ENCODE measurements at places on chromosomes 2 and 18.
A peak's percentile ranks its signal among the peaks of the same experiment; 100 is the strongest.

GRCh38 chr2:201353116-201353515 is 4.0 kb downstream of the FLACC1 start:
- DNase-seq: no peak

DNA sequence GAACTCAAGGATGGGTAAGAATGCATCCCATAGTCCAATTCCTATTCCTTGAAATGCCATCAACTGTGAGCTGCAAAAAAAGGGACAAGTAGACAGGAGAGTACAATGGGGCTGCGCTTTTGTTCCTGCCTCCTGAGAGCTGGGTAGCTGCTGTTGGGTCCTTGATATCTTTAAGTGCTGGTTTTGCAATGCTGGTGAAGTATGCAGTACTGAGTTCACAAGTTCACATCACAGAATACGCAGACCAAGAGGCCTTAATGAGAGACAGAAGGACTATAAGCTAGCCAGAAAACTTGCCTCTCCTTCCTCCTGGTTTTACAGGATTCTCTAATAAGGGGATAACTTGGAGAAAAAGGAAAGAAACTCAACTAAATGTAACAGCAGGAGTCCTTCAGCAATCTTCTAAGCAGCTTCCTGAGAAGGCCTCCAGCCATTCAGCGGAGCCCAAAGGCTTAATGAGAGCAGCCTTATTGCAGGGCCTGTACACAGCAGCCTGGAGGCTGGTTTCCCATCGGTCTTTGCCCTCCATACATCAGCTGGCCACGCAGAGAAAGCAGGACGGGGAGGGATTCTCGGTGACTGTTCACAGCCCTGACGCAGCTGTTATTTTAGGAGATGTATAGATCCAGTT is 293.1 kb downstream of the CDCA7 start:
- no peak for DNase-seq

DNA sequence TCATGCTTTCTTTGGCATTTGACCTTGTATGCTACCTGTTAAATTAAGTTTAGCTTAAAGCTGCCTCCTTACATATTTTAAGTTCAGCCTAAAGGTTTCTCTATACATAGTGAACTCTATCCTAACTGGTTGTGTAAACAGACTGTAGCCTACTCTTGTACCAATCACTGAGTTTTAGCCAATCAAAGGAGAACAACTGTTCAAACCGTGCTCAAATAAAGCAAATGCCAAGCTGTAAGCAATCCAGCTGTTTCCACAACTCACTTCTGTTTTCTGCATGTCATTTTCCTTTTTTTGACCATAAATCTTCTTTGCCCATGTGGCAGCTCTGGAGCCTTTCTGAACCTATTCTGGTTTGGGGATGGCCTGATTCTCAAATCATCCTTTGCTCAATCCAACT is 1603.8 kb upstream of the ACVR2A start:
- no peak for DNase-seq

DNA sequence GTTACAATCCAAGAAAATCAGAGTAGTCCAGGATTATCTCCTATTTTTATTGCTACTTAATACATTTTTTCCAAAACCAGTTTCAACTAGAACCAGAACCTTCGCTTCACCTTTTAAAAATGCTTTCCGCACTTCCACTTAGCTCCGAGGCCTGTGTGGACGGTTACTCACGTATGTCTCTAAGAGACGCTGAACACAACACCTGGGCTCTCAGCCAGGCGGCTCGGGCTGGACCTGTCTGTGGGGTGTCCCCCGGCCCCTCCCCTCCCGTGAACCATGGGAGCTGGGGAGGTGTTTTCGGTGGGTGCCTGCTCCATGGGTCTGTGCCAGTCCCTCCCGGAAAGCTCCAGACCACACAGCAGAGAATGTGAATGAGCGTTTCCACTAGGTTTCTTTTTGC is 223.8 kb downstream of the GLI2 start:
- DNase-seq: no peak

GRCh38 chr2:47592381-47592780 is 189.4 kb downstream of the MSH2 start:
- no peak for DNase-seq

GRCh38 chr18:54255141-54255540 is 14.2 kb upstream of the POLI start:
- no peak for DNase-seq

- DNase-seq: no peak
These were observed 214.4 kb downstream of the GLI2 start for GRCh38 chr2:120949957-120950590.

- no peak for DNase-seq
These were observed 72.4 kb downstream of the CERS6 start for GRCh38 chr2:168528469-168528868.

DNA sequence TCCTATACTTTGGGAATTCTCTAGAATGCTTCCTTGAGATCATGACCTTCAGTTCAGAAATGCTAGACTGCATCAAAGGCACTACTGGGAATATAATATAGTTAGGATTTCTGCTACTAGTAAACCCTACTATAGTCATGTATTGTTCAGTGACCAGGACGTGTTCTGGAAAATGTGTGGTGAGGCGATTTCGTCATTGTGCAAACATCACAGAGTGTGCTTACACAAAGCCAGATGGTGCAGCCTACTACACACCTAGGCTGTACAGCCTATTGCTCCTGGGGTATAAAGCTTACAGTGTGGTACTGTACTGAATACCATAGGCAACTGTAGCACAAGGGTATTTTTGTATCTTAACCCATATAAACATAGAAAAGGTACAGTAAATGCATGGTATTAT is 13.0 kb downstream of the CXCR4 start:
- DNase-seq: no peak

GRCh38 chr2:148953426-148953825 is 78.4 kb downstream of the KIF5C start:
- DNase-seq: no peak

DNA sequence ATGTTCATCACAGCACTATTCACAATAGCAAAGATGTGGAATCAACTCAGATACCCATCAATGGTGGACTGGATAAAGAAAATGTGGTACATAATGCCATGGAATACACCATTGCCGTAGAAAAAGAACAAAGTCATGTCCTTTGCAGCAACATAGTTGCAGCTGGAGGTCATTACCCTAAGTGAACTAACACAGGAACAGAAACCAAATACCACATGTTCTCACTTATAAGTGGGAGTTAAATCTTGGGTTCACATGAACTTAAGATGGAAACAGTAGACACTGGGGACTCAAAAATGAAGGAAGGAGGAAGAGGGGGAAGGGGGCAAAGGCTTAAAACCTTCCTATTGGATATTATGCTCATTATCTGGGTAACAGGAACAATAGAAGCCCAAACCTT is 228.1 kb upstream of the RAB6C start:
- no peak for DNase-seq

- DNase-seq: no peak
These were observed 72.0 kb downstream of the AGPS start for GRCh38 chr2:177464549-177464948.

- DNase-seq: peak; percentile 23
These were observed 767 bp upstream of the NPPC start for GRCh38 chr2:231926761-231927565.

GRCh38 chr2:224099861-224100643 is 61.0 kb upstream of the SERPINE2 start:
- no peak for DNase-seq

DNA sequence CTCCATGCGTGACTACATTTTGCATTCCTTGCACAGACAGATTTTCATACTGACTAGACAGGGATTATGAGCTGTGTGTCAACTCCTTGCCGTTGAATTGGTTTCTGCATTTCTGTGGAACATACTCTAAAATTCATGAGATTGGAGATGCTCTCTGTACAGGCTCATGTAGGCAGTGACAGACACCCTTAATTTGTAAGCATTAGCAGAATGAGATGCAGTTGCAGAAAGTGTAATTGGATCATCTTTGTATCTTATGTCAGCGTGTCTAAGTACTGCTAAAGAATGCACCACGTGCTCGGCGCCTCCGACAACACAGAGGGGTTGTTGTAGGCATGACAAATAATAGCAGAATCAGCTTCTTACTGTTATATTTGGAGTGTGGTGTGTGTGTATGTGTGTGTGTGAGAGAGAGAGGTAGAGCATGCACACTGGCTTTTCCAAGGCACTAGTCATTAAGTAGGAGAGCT is 212.4 kb downstream of the CMPK2 start:
- no peak for DNase-seq

GRCh38 chr2:96164459-96165184 is 19.4 kb upstream of the DUSP2 start:
- DNase-seq: no peak

GRCh38 chr18:75530566-75531211 is 103.2 kb upstream of the SMIM21 start:
- DNase-seq: no peak

- DNase-seq: no peak
These were observed 323.4 kb downstream of the GALNT13 start for GRCh38 chr2:154194909-154195643.

GRCh38 chr2:11406267-11406957 is 59.5 kb downstream of the E2F6 start:
- DNase-seq: no peak

GRCh38 chr2:61759005-61759404 is 94.9 kb downstream of the FAM161A start:
- DNase-seq: no peak

GRCh38 chr2:58101500-58101899 is 54.9 kb downstream of the VRK2 start:
- DNase-seq: no peak

DNA sequence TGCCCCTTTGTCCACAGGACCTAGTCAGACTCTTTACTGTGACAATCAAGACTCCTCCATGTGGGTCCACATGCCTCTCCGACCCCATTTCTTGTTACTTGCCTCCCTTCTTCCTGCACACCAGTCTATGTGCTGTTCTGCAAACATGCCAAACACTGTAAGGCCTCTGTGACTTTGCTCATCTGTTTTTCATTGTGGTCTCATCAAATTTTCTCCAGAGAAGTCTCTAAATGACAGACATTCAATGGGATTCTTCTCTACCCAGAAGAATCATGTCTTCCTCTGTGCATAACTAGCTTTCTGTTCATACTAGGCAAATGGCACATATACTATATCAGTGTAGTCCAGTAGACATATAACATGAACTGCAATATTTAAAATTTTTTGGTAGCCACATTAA is 43.0 kb upstream of the KCNE4 start:
- no peak for DNase-seq

- no peak for DNase-seq
These were observed 5.2 kb upstream of the KCNK3 start for GRCh38 chr2:26687328-26687727.

- DNase-seq: no peak
These were observed 417.6 kb upstream of the MEX3C start for GRCh38 chr18:51614967-51615571.

GRCh38 chr2:234305846-234306245 is 191.0 kb downstream of the ARL4C start:
- no peak for DNase-seq

- no peak for DNase-seq
These were observed 2.5 kb downstream of the SPOPL start for GRCh38 chr2:138504092-138504491.

- DNase-seq: no peak
These were observed 377.5 kb upstream of the PIK3C3 start for GRCh38 chr18:41577529-41577928.

- DNase-seq: no peak
These were observed 121.3 kb upstream of the PPP1CB start for GRCh38 chr2:28630341-28630740.

DNA sequence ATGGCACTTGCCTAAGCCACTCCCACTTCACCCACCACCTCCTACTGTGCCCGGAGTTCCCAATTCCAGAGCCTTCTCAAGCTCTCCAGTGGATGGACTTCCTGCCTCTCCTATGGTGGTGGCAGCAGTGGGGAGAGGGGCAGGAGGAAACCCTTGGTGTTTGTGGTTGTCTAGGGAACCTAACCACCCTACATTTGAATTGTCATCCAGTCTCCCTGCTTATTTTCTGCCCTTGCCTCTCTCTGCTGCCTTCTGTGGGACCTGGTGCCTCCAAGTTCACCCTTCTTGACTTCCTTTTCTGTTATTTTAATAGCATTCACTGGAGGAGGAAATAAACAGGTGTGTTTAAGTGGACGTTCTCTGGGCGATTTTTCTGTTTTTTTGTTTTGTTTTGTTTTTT is 50.0 kb upstream of the HPCAL1 start:
- DNase-seq: no peak

DNA sequence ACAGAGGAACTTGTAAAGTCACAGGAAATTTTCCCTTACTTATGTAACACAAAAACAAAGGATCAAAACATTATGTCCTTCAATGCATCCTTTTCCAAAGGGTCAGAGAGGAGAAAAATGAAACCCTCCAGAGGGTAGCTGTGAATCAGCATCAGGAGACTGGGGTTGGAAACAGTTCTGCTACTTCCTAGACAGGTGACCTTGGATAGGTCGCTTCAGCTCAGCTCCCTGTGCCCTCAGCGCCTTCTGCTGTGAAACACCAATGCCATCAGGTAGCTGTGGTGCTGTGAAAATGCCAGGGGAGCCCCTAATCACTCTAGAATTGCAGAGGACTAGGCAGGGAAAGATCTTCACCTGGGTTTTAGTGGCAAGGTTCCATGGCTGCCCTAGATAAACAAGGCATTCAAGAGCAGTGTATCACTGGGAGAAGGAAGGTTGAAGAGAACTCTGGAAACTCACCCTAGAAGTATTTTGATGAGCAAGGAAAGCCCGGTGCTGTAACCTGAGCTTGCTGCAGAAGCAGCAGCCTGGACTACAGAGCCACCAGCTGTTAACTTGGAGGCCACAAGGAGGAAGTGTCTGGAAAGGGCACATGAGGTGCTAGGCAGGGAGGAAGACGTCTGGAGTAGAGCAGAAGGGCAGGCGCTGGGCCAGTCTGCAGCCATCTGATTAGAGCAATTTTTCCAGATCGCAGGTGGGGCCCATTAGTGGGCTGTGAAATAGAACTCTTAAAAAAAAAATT is 100.7 kb upstream of the MCFD2 start:
- no peak for DNase-seq

DNA sequence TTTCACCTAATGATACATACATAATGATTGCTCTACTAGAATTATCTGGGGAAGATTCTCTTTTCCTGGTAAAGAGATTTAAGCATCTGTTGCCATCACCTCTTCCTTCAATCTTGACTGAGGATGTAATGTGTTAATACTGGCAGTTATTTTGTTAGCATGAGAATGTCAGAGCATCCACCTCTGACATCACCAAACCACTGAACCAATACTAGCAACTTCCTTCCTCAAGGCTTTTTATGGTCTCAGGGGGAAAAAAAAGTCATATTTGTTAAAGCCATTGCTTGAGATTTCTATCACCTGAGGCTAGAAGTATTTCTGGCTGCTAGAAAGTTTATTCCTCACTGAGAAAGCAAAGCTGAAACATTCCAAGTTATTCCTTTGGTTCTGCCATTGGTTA is 48.5 kb downstream of the DSEL start:
- DNase-seq: no peak

All from stimulated activated CD4-positive, alpha-beta T cell treated with anti-CD3 and anti-CD28 coated beads, Interleukin-15, amount 100 ng/mL, for 48 hours (primary cell).